AG08395 (cell line): ENCODE measurements at places on chromosomes 11 and 22.
A peak's percentile ranks its signal among the peaks of the same experiment; 100 is the strongest.

DNA sequence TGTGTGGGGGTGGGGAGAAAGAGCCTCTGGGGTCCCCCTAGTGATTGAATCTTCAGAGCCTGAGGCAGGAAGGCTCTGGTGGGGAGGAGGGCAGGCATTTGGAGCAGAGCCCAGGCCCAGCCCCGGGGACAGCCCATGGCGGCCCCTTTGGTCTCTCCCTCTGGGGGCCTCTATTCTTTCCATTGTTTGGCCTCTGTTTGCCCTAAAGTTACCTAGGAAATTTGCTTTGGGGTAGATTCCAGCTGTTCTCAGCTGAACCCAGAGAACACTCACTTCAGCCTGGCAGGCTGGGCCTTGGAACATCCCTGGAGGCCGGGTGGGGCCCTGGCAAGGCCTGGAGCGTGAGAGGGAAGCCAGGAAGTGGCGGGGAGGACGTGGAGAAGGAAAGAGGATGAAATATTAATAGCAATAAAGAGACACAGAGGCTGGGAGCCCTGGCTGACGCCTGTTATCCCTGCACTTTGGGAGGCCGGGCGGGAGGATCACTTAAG is 22.9 kb upstream of the A4GALT start:
- DNase-seq: peak; percentile 95

- DNase-seq: no peak
Observed at GRCh38 chr11:84452211-84452610, 1166.0 kb upstream of the CCDC90B start.

DNA sequence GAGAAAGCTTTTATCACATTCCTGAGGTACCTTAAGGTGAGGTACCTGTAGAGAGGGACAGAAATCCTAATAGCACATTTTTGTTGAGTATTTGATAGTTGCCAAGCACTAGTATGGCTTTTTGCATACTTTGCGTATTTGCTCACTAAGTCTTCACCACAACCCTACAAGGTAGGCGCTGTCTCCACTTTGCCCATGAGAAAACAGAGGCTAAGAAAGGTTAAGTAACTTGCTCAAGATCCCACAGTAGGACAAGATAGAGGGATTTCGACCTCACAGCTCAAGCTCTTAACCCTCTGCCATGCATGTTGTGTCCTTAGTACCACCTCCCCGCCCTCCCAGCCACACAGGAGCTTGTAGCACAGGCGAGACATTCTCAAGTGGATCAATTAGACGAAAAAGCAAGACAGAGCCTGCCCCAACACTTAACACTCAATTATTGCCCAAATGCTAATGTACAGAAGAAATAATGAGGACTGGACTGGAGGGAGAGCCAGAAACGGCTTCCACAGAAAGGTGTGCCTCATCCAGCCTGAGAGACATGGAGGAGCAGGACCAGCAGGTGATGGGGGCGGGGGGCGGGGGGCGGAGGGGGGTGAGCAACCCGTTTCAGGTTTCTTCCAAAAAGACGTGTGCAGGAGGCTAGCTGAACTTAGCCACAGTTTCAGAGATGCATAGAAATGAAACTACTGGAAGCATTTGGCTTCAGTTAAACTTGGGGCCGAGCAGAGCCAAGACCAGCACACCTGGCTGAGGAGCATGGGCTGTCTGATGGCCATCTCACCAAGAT is 26.7 kb upstream of the CD44 start:
- DNase-seq: no peak

DNA sequence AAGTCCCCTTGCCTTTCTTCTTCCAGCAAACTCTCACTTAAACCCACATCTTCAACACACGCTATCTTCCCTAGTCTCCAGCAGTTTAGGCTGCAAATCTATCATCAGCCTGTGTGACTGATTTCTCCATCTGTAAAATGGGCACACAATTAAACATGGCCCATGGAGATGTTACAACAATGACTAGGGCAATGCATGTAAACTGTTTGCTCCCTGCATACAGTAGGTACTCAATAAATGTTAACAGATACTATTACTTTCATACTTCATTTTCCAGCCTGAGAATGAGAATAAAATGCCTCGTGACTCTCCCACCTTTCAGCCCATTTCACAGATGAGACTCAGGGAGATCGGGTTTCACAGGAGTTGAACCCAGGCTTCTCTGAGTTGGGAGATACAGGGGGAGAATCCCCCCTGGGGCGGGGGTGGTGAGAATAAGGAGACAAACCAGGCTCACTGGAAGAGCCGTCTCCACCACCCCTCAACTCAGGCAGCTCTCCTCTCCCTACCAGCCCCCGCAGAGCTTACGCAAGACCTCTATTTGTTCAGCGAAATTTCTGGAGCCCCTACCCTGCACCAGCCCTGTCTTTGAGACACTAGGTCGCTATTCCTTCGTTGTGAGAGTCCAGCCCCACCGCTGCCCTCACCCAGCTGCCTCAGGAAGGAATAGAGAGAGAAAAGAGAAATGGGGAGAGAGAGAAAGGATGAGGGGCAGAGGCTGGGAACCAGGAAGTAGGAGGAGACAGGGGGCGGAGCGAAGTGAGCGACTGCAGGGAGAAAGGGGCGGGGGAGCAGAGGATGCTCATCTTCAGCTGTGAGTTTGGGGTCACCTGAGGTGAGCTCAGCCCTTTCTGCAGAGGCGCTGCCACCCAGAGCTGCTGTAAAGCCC is 42.1 kb upstream of the KLHL35 start:
- DNase-seq: peak; percentile 65

DNA sequence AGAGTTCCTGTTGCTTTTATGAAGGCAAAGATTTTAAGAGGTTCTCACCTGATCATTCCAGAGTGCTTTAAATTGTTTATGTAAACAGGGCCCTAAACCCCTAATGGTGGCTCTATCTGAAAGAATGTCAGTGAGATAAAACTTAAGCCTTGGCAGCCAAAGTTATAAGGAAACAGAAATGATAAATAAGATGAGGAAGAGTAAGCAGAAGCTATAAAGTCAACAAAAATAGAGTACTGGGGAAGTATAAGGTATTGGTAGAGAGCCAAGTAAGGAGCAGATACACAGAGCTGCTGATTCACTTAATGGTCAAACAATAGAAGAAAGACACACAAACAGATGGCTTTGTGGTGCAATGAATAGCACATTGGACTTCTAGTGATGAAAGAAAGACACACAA is 37.9 kb downstream of the TMPRSS5 start:
- no peak for DNase-seq

DNA sequence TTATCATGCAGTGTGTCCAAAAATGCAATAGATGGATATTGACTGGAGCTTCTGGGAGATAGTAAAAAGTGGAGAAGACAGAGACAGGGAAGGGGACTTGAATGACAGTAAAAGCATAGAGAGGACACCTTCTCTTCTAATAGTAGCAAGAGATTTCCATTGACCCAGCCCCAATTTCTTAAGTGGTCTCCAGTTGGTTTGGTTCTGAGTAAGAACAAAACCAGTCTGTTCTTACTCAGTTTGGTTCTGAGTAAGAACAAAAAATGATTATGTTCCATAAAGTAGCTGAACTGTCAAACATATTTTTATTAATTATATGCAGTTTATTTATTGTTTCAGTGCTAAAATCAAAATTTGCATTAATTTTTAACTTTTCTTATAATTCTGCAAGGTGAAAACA is 316.8 kb upstream of the MPPED2 start:
- no peak for DNase-seq

GRCh38 chr22:24706054-24706453 is 68.5 kb downstream of the PIWIL3 start:
- DNase-seq: no peak

DNA sequence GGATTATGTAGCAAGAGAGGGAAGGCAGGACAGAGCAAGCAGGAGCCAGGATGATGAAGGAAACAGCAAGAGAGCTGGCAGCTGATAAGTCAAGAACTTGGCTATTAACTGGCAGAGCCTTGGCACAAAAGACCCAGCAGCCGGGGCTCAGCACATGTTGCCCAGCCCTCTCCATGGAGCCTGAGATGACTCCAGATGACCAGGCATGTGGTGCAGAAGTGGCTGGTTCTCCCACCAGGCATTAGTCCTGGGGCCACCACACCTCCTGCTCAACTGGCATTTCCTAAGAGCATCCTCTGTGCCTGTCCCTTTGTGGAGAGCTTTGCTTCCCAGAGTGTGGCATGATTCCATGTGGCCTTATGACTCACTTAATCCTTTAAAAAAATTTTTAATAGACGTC is 522.6 kb downstream of the MN1 start:
- no peak for DNase-seq

DNA sequence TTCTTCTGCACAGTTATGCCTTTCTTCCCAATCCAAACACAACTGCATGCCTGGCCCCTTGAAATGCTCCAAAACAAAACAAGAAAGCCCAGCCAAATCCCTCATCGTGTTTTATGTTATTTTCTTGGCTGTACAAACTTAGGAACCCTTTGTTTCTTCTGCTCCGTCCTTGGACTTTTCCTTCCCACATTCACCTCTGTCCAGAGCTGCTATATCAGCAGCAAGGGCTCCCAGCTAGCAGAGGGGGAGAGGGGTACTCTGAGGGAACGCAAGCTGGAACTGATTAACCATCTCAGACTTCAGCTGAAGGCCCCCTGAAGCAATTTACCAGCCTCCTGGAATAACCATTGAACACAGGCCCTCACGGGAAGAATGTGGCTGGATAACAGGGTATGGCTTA is 214.7 kb downstream of the TENM4 start:
- DNase-seq: no peak

- DNase-seq: peak; percentile 45
Observed at GRCh38 chr11:119169282-119169719, 776 bp downstream of the NLRX1 start.

DNA sequence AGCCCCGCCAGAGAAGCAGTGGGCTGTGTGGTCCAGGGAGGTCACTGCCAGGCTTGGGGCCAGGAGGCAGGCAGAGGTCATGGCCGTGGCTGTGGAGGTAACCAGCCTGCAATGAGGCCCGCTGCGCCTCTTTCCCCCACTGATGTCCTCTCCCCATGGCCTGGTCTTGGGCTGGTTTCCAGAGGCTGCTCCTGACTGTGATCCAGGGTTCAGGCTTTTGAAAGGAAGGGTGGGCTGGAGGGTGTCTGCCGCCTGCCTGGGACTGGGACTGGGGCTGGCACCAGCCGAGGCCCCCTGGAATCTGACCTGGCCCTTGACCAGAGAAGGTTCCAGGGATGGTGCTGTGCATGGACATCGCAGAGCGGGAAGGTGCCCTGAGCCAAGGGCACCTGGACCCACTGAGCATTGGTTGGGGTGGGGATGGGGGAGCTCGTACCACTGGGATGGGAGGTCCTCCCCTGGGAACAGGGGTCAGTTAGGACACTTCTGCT is 59.6 kb upstream of the THY1 start:
- DNase-seq: no peak

DNA sequence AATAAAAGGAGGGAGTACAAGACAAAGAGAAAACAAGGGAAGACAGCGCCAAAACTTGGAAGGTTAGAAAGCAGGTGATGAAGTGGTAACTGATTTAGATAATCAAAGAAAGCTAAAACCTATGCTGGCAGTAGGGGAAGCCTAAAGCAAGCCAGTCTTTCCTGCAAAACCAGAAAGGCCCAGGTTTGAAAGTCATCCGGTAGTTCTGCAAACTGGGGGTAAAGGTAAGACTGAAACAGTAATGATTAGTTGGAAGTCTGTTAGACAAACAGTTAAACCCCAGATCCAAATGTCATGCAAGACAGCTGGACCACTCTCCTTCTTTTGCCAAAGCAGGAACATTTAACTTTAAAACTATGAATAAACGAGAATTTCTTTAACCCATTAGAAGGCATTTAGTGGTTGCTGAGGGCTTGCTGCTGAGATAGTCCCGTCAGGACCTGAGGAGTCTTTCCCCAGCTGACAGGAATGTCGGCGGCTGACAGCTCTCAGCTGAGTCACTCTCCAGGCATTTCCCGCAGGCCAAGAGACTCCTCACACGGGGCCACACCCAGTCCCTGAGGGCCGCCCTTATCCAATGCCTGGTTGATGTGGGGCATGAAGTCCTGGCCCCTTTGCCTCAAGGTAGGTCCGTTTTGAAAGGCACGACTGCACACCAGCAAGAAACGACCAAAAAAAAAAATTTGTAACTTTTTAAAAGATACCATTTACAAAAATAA is 36.3 kb upstream of the CFAP300 start:
- peak; percentile 96 for DNase-seq

GRCh38 chr11:3022300-3022967 is 30.3 kb upstream of the NAP1L4 start:
- peak; percentile 52 for DNase-seq

GRCh38 chr11:69400140-69400539 is 81.3 kb upstream of the LINC01488 start:
- DNase-seq: no peak

DNA sequence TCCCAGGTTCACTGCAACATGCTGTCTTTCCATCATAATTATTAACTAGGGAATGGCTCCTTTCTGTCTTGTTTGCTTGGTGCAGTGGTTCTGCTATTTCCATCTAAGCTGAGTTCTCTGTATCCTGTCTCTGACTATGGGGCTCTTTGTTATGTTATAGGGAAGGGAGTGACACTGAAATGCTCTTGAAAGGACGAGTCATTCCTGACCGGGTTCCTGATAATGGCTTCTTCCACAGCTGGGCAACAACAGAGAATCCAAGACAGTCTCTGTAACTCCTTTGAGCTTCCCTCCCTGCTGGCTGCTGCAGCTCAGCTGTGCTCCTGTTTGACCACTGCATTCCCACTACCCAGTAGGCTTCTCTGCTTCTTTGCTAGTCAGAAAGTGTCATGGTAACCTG is 24.1 kb downstream of the OR2AT4 start:
- DNase-seq: no peak

- peak; percentile 72 for DNase-seq
Observed at GRCh38 chr11:77082838-77083565, 16.2 kb downstream of the CAPN5 start.

DNA sequence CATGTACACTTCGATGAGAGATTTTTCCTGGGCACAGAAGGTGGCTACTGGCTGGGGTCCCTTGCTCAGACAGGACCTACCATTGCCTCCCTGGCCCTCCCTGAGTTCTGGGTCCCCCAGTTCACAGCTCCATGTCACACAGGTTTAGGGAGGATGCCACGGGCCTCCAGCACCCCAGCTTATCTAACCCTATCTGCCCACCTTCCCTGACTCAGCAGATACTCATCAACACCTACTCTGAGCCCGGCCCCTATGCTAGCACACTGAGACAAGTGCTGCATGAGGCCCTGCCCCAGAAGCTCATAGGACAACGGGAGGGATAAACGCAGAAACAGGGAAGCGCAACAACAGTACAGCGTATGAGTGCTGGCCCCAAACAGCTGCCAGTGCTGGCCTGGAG is 9.6 kb downstream of the NAGA start:
- DNase-seq: no peak

DNA sequence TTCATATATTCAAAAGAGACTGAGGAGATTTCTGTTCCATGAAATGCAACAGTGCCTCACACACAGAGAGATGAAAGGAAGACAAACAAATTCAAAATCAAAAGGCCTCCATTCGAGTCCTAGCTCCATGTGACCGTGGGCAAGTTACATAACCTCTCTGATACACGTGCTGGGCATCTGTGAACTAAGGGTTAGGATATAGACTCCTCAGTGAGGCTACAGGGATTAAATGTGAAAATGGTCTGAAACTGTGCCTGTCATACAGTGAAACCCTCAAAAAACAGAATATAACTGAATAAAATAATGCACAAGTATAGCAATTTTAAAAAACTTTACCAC is 111.8 kb upstream of the MTMR2 start:
- no peak for DNase-seq
